Omental fat pad (tissue), 4 donors: ENCODE measurements at places on chromosomes 5 and 9.

GRCh38 chr5:78126536-78126935, 168.0 kb downstream of the AP3B1 start:
- DNase-seq, result no peak

- DNase-seq, result no peak
Observed at GRCh38 chr9:106974341-106974740, 111.4 kb downstream of the ZNF462 start.

DNA sequence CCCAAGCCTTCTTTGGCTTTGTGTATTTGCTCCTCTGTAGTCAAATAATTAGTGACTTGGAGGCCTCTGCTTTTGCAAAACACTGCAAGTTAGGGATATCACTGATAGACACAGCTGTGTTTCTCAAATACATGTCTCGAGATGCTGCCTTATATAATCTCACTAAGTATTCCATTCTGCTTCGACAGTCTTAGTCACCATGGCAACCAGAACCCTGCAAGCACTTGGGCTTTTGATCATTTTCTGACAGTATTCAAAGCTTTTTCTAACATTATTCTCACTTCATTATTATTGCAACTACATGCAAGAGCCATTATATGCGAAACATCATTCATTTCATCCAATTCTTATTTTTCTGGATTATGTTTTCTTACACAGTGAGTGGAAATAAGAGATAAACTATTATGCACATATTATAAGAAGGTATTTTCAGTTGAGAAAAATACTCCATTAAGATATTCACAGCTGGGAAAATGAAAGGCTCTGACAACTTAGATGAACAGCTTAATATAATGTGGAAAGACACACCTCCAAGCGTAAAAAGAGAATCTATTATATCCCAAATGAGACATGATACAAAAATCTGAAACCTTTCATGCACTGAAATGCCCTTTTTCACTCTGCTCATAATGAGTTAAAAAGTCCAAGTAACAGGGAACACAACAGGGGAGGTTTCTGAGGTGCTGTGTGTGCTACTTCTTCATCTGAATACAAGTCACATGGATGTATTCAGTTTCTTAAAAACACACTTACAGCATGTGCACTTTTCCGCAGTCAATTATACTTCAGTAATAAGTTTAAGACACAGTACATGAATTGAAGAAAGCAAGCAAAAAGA, 93.9 kb downstream of the SCAI start:
- no peak for DNase-seq

DNA sequence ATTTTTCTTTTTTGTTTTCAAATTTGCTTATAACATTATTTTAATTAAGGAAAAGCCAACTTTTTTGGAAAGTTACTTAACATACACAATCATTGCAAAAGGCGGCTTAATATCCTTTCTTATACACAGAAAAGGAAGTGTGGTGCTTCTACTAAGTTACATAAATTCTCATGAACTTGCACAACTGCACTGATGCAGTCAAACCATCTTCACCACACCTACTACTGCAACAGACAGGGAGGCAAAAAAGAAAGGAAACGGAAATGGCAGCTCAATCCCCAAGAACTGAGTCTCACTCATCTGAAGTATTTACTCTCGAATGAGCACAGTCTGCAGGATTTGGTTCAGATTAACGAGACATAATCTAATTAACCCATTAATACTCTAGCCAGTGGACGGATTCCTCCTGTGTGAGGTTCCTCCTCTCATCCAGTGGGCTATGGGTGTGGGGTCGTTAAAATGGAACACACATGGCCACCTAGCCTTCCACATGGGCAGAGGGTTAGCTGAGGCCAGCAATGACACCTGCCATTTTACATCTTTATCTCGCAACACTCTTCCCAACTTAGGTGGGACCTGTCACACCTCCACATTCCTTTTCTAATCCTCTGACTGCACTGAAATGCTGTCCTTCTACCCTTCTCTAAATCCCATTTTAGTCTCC, 30.0 kb downstream of the GOLM1 start:
- no peak for DNase-seq

- DNase-seq, result peak; percentile 90
Observed at GRCh38 chr9:128098297-128099230, 29.0 kb downstream of the PTGES2 start.

- no peak for DNase-seq
Observed at GRCh38 chr5:127229185-127229889, 61.3 kb upstream of the MEGF10 start.

DNA sequence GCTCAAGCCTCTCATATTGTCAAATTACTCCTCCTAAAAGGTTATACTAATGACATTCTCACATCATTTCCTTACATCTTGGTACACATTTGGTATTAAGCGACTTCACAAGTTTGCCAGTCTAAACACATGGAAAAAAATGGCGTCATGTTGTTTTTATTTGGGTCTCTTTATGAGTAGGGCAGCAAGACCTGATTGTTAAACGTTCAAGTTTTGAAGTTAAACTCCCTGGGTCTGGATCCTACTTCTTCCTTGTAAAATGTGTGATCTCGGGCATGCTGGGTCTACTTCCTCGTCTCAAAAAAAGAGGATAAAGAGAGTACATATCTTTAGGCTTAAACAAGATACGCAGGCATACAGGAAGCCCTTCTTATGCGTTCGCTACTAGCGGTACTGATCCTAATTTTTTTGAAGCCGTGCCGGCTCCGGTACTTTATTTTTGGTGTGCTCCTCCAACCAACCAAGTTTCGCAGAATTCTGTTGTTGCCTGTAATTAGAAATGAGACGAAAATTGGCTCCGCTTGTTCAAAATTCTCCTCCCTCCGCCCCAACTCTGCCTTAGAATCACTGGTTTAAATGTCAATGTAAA, 596 bp upstream of the CDC37L1 start:
- no peak for DNase-seq

- DNase-seq, result no peak
Observed at GRCh38 chr5:116037236-116037822, 5.1 kb downstream of the ARL14EPL start.

DNA sequence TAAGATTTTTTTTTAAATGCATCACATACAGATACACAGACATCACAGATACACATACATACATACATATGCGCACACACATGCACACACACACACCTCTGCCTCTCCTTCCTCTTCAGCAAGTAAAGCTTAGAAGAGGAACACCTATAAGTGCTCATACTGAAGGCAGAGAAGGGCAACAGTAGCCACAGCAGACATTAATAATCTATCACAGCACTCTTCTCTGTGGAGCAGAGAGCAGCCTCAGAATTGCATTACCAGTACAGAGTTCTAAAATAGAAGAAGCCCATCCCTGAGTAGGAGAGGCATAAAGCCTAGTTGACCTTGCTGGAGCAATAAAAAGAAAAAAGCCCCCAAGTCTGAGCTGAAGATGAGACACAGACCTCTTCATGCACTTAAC, 110.6 kb downstream of the MLLT3 start:
- DNase-seq, result no peak
